Prostate gland (tissue), 2 donors: ENCODE measurements at places on chromosomes 5 and 9.

DNA sequence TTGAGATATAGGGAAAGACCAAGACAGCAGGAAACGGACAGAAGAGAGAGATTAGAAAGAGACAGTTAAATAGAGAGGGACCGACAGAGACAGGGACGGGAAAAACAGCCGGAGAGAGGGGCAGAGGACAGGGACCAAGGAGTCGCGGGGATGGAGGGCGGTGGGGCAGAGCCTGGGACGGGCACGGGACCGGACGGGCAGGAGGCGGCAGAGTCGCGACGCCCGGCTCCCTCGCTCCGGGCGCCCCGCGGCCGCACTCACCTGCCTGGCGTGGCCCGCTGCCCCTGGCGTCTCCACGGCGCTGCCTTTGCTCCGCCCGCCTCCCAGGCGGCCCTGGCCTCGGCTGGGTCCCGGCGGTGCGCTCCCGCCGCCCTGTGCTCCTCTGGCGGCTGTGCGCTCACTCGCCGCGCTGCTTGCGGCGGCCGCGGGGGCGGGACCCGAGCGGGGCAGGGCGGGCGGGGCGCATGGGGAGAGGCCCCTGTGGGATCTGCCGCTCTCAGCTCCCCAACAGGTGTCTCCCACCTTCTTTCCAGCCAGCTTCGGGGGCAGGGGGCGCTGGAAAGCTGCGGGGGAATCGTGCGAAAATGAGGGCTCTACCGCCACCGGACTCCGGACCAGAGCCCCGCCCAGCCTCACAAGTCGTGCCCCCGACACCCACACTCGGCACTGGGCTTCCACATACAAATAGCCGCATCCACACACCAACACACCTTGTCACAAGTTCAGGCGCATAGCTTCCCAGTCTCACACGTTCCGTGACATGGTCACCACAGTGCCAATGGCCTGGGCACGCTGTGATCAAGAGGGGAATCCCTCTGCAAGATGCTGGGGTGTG is at the start of gene ARID3C:
TSS of gene ARID3C (minus strand) at position 411 of the 835 bp plus-strand sequence. CDS start 1,052 bp downstream, outside the sequence.
- H3K36me3 ChIP-seq = no peaks in the 10 kb centered on the region
- H3K4me3 ChIP-seq = peak within 1 kb of the TSS; percentile 25
- H3K27me3 ChIP-seq = peaks cover 8% of the 10 kb centered on the region
- H3K4me1 ChIP-seq = no peaks in the 10 kb centered on the region
- no peak within 1 kb of the TSS for H3K27ac ChIP-seq
- no peak for DNase-seq

DNA sequence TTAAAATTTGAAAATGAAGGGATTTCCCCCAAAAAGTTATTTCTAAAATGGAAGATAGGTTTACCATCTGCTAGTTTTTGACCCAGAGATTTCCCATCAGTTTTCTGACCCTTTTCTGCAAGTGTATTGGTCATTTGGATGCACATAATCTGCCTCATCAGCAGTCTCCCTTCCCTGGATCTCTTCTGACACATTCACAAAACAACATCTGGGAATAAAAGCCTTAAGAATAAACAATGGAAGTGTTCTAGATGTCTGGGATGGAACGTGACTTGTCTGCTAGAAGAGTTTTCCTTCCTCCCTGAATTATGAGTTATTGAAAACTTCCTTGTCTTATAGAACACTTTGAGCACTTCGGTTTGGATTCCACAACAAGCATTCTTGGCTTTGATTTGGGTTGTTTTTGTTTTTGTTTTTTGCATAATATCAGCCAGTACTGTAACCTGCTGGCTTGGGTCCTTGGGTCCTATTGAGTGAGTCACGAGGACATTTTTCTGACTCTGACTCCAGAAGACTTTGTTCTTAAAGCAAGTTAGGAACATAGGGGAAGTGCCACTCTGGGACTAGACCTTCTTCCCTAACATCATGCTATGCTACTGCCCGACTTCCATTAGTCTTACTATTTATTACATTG is 18.2 kb upstream of the ESM1 start:
- no peak overlapping the region for H3K27ac ChIP-seq
- DNase-seq = no peak
- no peak overlapping the region for H3K4me3 ChIP-seq
- no peaks in the 10 kb centered on the region for H3K27me3 ChIP-seq

- no peak for DNase-seq
- no peaks in the 10 kb centered on the region for H3K27me3 ChIP-seq
- no peaks in the 10 kb centered on the region for H3K36me3 ChIP-seq
- H3K27ac ChIP-seq = no peak overlapping the region
Measured at GRCh38 chr5:143955141-143955540, 143.2 kb downstream of the HMHB1 start.

DNA sequence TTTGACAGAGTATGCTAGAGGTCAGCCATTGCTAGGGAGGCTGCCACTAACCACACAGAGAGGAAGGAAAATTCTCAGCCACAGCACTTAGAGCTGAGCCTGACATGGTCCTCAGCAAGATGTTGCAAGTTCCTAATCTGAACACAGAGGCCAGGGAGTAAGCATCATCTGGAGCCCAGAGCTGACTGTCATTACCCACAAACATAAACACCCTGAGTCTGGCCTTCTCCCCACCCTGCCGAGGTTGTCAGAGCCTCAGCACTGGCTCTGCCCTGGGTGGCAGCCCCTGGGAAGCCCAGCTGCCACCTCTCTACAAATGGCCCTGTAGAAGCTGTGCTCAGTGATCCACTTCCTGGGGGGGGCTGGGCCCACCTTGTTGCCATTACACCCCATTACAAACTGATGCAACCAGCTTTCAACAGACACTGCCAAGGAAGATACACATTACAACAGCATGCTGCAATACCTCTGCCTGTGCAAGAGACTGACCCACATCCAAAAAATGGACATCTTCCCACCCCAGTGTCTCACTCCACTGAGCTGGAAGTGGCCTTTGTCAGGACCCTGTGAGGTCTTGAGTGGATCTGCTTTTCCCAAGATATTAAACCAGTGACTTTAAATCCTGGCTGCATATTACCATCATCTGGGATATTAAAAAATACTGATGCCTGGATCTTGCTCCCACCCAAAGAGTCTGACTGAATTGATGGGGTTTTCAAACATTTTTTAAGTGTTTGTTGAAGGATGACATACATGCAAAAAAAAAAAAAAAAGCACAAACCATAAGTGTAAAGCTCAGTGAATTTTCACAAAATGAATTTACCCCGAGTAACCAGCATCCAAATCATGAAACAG is 33.0 kb downstream of the IRF1 start:
- no peak for DNase-seq
- H3K4me3 ChIP-seq = no peak overlapping the region
- no peaks in the 10 kb centered on the region for H3K4me1 ChIP-seq
- no peaks in the 10 kb centered on the region for H3K27me3 ChIP-seq
- H3K36me3 ChIP-seq = no peaks in the 10 kb centered on the region
- H3K27ac ChIP-seq = no peak overlapping the region

DNA sequence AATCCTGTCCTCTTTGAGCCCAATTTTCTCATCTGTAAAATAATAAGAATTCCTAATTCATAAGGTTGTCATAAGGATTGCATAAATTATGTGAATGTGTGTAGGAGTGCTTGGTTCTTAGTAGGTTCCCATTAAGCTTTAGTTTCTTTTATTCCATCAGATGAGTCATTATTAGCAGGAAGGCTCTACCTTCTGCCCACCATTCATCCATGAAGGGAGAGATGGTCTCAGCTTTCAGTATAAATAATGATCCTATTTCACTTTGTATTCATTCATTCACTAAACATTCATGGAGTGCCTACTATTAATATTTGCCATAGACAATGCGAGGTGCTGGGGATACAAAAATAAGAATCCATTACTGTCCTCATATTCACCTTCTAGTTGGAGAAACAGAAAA is 3.0 kb downstream of the CMYA5 start:
- no peaks in the 10 kb centered on the region for H3K4me1 ChIP-seq
- DNase-seq = no peak
- H3K27ac ChIP-seq = no peak overlapping the region
- H3K4me3 ChIP-seq = no peak overlapping the region
- no peaks in the 10 kb centered on the region for H3K36me3 ChIP-seq

- no peak overlapping the region for H3K27ac ChIP-seq
- no peaks in the 10 kb centered on the region for H3K4me1 ChIP-seq
- no peaks in the 10 kb centered on the region for H3K27me3 ChIP-seq
- no peak for DNase-seq
- no peaks in the 10 kb centered on the region for H3K36me3 ChIP-seq
Measured at GRCh38 chr5:73126957-73127356, 6.6 kb downstream of the TMEM171 start.

GRCh38 chr9:110128664-110129329 is 79.2 kb downstream of the C9orf152 start:
- H3K27me3 ChIP-seq = no peaks in the 10 kb centered on the region
- no peak for DNase-seq
- no peaks in the 10 kb centered on the region for H3K36me3 ChIP-seq
- H3K27ac ChIP-seq = peak overlapping the region; percentile 32
- H3K4me1 ChIP-seq = no peaks in the 10 kb centered on the region
- no peak overlapping the region for H3K4me3 ChIP-seq

DNA sequence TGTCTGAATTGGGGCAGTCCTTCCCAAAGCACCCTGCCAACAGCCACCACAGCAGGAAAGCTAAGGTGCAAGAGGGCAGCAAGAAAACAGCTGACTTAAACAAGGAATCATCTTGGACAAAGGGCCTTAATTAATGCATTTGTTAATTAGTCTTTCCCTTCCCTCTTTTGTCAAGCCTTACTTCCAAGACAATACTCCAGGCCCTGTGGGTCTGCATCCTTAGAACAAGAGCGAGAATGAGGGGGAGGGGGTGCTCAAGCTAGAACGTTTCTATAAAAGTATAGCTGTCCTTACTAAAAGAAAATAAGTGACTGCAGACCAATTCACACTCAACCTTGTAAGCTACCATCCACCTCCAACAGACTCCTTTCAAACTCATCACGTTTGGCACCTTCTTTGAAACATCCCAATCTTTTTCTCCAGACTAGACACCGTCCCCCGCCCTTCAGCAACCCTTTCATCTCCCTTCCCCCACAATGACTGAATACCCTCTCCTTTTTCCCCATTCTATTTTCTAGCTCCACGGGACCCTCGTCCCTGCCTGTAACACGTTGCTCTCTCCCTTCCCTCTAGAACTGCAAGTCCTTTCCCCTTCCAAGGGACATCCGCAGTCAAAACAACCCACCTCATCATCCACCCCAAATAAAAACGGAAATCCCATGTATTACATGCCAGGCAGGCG is 85.7 kb upstream of the RNF38 start:
- DNase-seq = no peak
- H3K27me3 ChIP-seq = no peaks in the 10 kb centered on the region

DNA sequence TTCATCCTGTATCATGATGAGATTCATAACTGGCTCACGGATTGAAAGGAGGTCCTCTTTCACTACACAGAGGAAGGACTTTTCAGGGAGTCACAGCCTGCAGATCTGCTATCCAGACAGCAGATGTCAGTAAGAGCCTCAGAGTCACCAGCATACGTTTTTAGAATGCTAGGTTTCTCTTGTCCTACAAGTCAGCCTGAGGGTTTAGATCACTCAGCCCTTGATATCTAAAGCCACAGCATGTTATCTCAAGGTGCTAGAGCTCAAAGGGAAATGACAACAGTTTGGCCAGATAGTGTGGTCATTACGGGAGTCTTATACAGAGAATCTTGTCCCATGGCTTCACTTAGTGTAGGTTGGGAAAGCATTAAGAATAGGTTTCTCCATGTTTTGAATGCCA is 30.9 kb upstream of the SLC46A2 start:
- no peak overlapping the region for H3K27ac ChIP-seq
- DNase-seq = no peak
- H3K4me1 ChIP-seq = no peaks in the 10 kb centered on the region
- no peaks in the 10 kb centered on the region for H3K27me3 ChIP-seq
- H3K36me3 ChIP-seq = no peaks in the 10 kb centered on the region
- H3K4me3 ChIP-seq = no peak overlapping the region

DNA sequence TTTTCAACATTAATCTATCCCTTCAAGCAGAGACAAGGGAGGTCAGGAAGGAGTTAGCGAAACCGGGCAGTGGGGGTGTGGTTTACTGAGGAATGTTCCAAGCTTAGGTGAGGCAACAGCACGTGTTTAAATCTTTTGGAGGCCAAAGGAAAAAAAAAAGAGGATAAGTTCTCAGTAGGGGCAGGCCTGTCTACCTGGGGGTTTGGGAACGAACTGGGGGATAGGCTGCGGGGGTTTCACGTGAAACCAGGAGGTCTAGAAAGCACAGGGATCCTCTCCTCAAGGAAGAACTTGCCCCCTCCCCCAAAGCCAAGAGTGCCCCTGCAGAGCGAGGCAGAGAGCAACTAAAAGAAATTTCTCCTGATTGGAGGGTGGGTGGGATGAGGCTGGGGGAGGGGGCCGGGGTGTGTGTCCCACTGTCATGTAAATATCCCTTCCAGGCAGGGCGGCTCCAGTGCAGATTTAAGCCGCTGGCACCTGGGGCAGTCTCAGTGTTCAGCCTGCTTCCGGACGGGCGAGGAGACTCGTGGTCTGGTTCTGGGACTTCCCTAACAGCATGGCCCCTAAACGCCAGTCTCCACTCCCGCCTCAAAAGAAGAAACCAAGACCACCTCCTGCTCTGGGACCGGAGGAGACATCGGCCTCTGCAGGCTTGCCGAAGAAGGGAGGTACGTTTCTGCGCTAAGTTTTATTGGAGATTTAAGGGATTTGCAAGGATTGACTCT is 5.5 kb upstream of the SET start:
- DNase-seq = peak; percentile 54
- H3K27ac ChIP-seq = peak overlapping the region; percentile 82
- no peaks in the 10 kb centered on the region for H3K36me3 ChIP-seq
- no peaks in the 10 kb centered on the region for H3K27me3 ChIP-seq

DNA sequence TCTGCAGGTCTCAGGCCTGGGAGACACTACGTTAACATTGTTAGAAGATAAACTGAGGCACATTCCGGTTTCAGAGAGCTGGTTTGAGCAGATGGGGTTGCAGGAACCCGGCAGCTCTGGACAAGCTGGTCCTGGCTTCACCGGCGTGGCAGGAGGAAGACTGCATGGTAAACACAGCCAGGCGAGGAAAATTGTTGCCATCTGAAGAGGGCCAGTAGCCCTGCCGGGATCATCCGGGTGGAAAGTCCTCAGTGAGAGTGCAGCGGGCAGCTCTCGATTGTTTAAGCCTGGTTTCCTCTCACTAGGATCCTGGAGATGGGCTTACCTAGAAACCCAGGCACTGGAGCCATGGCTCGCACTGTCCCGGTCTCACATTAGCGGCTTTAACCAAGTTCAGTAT is 226.9 kb downstream of the IRX2 start:
- no peaks in the 10 kb centered on the region for H3K4me1 ChIP-seq
- no peaks in the 10 kb centered on the region for H3K36me3 ChIP-seq
- no peak overlapping the region for H3K27ac ChIP-seq
- DNase-seq = no peak
- H3K4me3 ChIP-seq = no peak overlapping the region

- H3K27me3 ChIP-seq = no peaks in the 10 kb centered on the region
- no peaks in the 10 kb centered on the region for H3K4me1 ChIP-seq
- H3K27ac ChIP-seq = no peak overlapping the region
- H3K4me3 ChIP-seq = no peak overlapping the region
- H3K36me3 ChIP-seq = no peaks in the 10 kb centered on the region
Measured at GRCh38 chr5:107389130-107389774, 281.5 kb downstream of the EFNA5 start.
